ENCODE measurements at places on chromosomes 2 and 18.

GRCh38 chr2:200757399-200757798 is 54.3 kb upstream of the BZW1 start:
- DNase-seq: no peak

- DNase-seq: no peak
Observed at GRCh38 chr2:118464046-118464445, 375.8 kb downstream of the INSIG2 start.

- no peak for DNase-seq
Observed at GRCh38 chr18:53789376-53790247, 434.9 kb downstream of the MBD2 start.

GRCh38 chr2:15547115-15547876 is 13.8 kb downstream of the NBAS start:
- DNase-seq: no peak

- DNase-seq: no peak
Observed at GRCh38 chr2:31937741-31938140, 73.1 kb downstream of the MEMO1 start.

GRCh38 chr2:3249476-3249962 is 128.1 kb downstream of the EIPR1 start:
- DNase-seq: no peak

DNA sequence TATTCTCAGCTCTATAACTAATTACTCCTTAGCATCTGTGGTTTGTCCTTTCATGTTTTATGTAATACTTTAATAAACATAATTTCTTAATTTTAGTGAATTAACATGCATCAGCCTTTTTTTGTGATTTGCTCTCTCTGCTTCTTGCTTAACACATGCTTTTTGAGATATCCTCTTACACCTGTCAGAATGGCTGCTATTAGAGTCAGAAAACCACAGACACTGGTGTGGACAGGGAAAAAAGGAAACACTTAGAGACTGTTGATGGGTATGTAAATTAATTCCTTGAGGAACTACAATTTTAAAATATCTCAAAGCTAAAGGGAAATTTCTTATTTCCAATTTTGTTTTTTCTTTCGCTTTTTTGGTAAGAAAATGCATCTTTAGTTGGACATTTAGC is 549.0 kb downstream of the ZNF804A start:
- DNase-seq: no peak

GRCh38 chr2:43469094-43469493 is 126.7 kb downstream of the THADA start:
- no peak for DNase-seq

- no peak for DNase-seq
Observed at GRCh38 chr2:41865263-41865662, 182.6 kb upstream of the PKDCC start.
